ENCODE measurements at places on chromosomes 5 and 9.

- no peak for DNase-seq
Observed at GRCh38 chr9:121085661-121086060, 10.9 kb downstream of the CNTRL start.

- DNase-seq = no peak
Observed at GRCh38 chr9:77099388-77099787, 77.9 kb upstream of the VPS13A start.

DNA sequence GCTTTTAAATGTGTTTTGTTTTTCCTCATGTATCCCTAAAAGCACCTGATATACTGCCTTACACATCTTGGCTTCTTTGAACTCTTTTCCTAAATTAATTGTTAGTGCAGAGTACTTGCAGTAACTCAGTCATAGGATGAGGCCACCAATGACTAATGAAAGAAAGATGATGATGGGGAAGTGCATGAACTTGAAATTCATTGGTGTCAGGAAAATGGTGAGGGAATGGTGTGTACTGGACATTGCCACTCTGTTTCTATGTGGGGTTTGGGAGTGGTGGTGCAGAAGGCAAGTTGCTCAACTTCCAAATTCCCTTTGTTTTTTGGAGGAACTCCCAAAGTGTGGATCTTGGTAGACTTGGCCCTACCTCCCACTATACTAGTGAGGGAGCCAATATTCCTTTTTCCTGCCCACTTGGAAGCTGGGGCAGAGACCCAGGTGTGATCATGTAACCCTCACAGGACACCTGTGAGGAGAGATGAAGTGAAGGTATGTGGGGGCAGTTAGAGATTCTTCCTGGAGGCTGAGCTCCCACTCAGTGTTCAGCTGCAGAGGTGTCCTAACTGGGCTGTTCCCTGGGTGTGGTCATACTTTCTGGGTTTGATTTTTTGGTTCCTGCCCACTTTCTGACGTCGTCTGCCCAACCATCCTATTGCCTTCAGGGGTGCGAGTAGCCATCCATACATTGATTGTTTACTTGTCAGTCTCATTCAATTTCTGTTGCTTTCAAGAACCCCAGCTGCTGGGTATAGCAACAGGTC is 298.5 kb downstream of the MAST4 start:
- DNase-seq = no peak

DNA sequence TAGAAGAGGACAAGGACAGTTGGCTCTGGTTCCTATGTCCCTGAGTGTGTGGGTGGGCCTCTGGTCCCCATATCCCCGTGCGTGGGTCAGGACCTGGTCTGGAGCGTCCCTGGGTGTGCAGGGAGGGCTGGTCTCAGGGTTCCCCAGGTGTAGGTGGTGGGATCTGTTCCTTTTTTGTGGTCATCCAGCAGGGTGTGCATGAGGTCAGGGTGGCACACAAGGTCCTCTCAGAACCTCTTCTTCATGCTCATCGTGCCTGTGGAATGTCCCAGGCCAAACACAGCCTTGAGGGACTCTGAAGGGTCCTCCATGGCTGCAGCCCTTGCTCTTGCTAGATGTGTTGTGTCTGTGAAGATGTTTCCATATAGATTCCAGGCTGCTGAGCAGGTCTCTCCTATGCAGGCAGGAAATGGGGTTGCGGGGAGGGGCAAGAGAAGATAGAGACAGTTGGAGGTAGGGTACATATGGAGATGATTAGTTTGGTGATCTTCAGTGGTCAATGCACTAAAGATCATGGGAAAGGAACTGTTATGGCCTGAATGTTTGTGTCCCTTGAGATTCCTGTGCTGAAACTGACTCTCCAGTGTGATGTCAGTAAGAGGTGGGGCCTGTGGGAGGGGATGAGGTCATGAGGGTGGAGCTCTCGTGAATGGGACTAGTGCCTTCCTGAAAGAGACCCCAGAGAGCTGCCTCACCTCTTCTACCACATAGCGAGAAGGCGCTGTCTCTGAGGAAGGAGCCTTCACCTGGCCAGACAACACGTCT is 53.1 kb downstream of the NXNL2 start:
- no peak for DNase-seq

GRCh38 chr5:127950707-127951391 is 132.7 kb upstream of the SLC12A2 start:
- no peak for DNase-seq

GRCh38 chr9:82201196-82201595 is 212.6 kb downstream of the SPATA31D1 start:
- DNase-seq = no peak

DNA sequence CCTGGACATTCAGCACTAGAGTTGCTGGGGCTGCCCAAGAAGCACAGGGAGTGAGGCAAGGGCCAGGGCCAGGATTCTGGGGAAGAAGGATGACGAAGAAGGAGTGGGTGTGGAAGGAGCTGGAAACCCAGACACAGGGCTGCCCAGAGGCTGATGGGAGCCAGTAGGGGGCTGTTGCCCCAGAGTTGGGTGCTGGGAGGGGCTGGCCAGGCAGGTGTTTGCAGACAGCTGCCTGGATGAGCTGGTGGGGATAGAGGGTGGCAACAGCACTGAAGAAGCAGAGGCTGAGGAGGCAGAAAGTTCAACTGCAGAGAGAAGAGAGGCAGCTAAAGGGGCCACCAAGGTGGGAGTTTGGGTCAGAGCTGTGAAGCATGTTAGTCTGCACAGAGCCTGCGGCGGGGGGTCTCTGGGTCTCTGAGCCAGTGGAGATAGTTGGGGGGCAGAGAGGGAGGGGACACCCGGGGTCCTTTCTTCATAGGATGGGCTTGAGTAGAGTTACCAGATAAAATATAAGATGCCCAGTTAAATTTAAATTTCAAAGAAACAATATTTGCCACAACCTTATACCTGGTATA is 2.5 kb upstream of the AQP7 start:
- DNase-seq = no peak

DNA sequence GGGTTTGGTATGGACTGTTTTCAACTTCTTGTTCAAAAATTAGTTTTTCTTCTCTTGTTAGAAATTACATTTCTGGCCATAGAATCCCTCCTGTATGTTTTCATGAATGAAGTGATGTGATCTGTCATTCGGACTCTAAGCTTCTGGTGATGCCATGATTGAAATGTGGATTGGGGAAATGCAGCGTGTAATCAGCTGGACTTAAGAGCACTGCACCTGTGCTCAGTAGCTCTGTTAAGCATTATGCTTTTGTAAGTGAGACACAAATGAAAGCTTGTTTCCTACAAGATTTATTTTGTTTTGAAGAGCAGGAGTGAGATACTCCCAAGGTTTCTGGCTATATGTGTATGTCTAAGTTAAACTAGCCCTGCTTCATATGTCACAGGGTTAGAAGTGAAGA is 24.0 kb upstream of the FAM120AOS start:
- no peak for DNase-seq

DNA sequence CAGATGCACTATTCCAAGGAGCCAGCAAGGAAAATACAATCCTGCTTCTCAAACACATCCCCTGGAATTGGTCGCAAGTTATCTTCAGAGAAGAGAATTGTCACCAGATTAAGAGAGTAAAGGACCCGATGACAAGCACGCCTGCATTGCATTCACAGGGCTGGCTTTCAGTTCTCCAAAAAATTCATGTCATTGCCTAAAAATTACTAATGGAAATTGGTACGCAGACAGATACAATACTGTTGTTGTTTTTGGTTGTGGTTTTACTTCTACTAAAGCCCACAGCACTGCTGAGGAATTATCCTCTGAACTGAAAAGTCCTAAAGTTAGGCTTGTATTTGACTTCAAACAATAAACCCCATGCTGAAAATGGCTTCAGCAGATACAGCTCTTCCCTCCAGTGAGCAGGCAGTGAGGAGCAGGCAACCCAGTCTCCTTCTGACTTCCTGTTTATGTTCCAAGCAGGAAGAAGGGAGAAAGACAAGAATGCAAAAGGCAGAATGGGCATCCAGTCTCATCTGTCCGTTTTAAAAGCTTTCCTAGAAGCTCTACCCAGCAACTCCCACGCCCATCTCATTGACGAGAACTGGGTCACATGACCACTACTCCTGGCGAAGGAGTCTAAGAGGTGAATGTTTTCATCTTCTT is 80.6 kb upstream of the ZNF366 start:
- DNase-seq = no peak

- DNase-seq = no peak
Observed at GRCh38 chr9:112495614-112496013, 9.0 kb downstream of the KIAA1958 start.

DNA sequence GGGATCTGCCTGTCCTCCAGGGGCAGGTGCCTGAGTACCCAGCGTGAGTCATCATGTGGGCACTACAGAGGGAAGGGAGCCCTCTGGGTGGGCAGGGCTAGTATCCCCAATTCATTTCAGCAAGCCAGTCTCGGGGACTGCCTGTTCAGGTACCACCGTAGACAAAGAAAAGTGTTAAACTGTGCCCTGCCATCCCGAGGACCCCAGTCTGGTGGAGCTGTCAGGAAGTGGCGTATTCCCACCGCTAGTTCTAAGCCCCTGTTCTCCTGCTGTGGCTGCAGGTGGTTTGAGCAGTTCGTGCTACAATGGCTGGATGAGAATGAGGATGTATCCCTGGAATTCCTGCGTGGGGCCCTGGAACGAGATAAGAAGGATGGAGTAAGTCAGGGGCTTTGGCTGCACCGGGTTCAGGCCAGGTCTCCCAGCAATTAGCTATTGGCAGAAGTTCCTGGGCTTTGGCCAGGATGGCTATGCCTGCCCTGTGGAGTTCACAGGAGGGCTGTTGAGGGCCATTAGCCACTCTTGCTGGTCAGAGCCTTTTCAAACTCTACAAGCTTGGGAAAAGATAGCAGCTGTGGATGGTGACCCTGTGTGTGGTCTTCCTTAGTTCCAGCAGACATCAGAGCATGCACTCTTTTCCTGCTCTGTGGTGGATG is 93.2 kb upstream of the RUSC2 start:
- no peak for DNase-seq

- no peak for DNase-seq
Observed at GRCh38 chr5:42593591-42593990, 163.0 kb upstream of the CCDC152 start.

DNA sequence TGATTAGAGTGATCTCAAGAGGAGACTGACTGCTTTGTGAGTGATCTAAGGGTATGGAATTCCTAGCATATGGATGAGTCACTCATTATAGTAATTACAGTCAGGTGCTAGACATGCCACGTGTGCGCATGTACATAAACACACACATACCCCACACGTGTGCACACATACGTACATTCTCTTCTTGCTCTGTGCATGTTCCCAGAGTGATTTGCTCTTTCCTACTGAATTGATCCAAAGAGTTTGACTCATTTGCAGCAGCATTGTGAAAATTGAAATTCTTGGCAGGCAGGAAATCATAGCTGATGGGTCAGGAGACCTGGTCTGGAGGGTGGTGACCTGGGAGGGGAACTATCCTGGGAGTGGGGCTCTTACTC is 63.8 kb downstream of the ANGPTL2 start:
- no peak for DNase-seq

GRCh38 chr9:103319979-103320378 is 324.8 kb downstream of the CYLC2 start:
- DNase-seq = no peak

GRCh38 chr5:28927559-28928326 is 1889.4 kb upstream of the CDH9 start:
- DNase-seq = no peak

Data from DND-41 (cell line).